ENCODE measurements at places on chromosomes 7 and 10. TPM values are rescaled to one million over a fixed set of nuclear protein-coding genes. Genes with fewer than 3 reads are reported as not detected.

SLC26A4 gene
- 0.23 TPM for total RNA-seq

AKR1D1 gene
- not detected for total RNA-seq

SBDS gene
- 91.0 TPM for total RNA-seq

TDRD1 gene
- total RNA-seq, result not detected

ADAM12 gene
- 2.2 TPM for total RNA-seq

ARHGAP21 gene
- 33.8 TPM for total RNA-seq

MMRN2 gene
- total RNA-seq, result 6.3 TPM

PRTFDC1 gene
- not detected for total RNA-seq

PDGFA gene
- 11.5 TPM for total RNA-seq

GNAI1 gene
- 11.2 TPM for total RNA-seq

TMEM213 gene
- not detected for total RNA-seq
